ENCODE measurements at places on chromosomes 7 and 10.
A peak's percentile ranks its signal among the peaks of the same experiment; 100 is the strongest.

- no peak for DNase-seq
Observed at GRCh38 chr7:86149024-86149665, 494.6 kb upstream of the GRM3 start.

DNA sequence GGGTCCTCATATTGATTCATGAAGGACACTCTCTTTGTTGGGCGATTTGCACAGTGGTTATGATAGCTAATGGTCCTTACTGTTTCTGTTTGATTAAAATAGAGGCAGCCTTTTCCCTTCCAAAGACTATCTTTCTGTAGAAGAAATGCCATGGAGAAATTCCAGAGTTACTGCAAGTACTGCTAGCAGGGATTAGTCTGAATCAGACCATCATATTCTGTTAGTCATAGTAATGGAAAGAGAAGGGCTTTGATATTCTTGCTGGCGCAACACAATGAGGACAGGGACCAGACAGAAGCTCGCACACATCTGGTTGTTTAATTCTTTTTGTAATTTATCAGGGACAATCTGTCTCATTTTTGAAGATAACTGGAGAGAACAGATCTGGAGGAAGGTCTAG lies 304.5 kb upstream of the FZD8 start:
- no peak for DNase-seq

- DNase-seq = no peak
Observed at GRCh38 chr7:17495655-17496394, 197.4 kb downstream of the AHR start.

- DNase-seq = no peak
Observed at GRCh38 chr7:66734006-66734405, 6.5 kb upstream of the RABGEF1 start.

DNA sequence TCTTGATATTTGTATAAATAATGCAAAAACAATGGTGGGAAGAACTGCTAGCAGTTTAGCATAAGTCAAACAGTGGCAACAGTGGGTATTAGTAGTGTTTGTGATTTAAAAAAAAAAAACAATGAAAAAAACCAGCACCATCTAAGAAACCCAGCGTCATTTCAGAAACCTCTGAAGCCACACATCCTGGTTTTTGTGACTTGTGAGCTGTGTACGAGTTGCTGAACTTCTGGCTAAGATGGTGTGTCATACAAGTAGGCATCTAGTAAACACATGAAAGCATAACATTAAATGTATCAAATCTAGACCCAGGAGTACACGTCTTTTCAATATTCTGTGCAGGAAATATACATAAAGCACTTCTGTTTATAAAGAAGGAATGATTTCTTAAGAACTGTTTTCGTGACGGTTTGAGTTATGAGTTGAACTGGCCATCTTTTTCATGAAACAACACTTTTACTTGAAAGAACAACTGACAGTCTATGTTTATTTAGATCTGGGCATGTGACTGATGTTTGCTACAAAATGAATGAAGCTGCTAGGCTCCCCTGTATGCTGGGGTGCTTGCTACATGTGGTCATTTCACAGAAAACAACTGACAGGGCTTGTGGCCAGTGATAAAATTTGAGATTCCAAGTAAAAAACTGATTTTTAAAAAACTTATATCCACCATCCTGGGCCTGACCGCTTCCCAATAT lies 143.5 kb downstream of the PIP4K2A start:
- no peak for DNase-seq

DNA sequence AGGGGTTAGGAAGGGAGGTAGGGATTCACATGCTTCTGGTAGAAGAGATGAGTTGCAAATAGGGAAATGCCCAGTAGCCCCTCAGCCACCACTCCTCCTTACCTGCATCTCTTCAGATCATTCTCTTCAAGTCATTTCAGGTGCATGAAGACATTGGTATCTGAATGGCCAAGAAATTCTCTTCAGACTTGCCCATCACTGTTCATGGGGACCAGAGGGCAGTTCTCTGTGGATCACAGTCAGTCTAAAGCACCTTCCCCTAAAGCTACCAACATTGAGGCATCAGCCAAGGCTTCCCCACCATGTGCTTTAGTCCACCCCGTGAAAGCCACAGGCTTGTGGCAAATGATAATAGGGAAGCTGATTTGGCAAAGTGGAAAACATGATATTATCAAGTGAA lies 319.4 kb upstream of the ZNF32 start:
- DNase-seq = no peak

DNA sequence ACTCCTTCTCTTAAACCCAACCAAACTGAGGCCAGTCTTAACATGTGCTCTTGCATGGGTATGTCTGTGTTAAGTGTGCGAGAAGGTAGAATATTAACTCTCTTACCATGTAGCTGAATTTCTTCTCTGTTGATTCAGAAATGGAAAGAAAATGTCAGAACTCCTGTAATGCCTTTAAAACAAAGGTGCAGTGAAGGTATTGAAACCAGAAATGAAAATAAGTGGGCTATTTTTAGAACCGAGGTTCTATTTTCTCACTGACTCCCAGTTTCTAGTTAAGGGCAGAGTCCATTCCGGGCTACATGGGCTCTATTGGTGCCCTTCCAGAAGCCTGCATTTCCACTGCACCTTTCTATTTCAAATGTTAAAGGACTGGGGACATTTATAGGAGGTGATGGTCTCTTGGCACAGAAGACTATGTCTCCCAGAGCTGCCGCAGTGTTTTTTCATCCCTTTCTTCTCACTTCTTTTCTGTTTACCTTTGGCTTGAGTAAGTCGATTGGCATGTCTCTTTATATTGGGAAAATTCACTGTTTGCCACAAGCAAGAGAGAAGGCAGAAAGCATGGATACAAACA lies 174.9 kb downstream of the LRMDA start:
- DNase-seq = no peak

- peak; percentile 43 for DNase-seq
Observed at GRCh38 chr7:28956608-28957063, 1.5 kb downstream of the TRIL start.

DNA sequence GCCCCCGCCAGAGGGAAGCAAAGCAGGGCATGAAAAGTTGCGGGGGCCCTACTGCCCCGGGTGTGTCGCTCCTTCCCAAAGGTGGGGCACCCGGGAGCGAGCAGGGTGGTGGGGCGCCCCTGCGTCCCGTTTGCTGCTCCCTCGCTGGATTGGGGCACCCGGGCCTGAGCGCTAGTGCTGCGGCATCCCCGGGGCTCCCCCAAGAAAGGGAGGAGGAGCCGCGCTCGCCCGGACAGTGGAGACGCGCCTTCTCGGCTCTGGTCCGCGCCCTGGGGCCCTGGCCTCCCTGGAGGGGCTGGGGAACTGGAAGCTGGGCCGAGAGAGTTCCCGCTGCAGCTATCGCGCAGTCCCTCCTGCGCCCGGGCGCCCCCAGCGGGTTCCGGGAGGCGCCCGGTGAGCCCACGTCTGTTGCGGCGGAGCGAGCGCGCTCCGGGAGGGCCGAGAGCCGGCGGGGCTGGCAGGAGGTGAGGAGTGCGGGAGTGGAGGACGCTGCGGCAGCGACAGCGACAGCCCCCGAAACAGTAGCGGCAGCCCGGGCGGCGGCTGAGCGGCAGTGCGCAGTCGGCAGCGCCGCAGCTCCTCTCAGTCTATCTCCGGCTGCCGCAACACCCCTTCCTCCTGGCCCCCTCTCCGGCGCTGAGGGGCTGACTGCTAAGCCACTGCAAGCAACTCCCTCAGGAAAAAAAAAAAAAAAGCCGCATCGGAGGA lies 504 bp upstream of the BMPER start:
- peak; percentile 55 for DNase-seq

- DNase-seq = no peak
Observed at GRCh38 chr7:138705167-138705566, 4.0 kb upstream of the SVOPL start.

DNA sequence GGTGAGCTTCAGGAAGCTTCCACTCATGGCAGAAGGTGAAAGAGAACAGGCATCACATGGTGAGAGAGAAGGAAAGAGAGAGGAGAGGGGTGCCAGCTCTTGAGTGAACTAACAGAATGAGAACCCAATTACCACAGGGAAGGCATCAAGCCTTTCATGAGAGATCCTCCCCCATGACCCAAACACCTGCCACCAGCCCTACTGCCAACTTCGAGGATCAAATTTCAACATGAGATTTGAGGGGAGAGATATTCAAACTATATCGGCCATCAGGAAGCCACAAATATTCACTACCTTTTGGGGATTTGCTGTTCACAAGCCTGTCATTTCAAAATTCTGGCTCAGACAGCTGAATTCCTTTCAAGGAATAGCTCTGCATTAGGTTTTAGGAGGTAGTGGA lies 39.9 kb upstream of the SMNDC1 start:
- no peak for DNase-seq

DNA sequence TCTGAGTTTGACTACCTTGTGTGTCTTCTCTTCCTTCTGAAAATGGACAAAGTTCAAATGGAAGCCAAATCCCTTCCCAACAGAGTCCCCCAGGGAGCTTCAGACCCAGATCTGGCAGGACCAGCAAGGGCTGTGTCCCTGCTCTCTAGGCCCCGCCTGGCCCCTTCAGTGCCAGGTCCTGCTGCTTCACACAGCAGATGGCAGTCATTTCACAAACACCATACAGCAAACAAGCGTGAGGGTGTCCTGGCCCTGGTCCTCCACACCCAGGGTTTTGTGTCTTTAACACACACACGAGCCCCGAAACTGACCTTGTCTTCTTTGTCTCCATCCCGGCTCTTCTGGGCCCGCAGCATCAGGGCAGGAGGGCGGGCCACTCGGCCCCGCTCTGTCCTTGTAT lies 145.0 kb downstream of the TCERG1L start:
- no peak for DNase-seq

- DNase-seq = no peak
Observed at GRCh38 chr10:480498-480927, 209.0 kb downstream of the DIP2C start.

- DNase-seq = no peak
Observed at GRCh38 chr7:97079300-97079699, 38.2 kb upstream of the SDHAF3 start.

- DNase-seq = peak; percentile 7
Observed at GRCh38 chr7:134520130-134520529, 7.2 kb upstream of the AKR1B10 start.

DNA sequence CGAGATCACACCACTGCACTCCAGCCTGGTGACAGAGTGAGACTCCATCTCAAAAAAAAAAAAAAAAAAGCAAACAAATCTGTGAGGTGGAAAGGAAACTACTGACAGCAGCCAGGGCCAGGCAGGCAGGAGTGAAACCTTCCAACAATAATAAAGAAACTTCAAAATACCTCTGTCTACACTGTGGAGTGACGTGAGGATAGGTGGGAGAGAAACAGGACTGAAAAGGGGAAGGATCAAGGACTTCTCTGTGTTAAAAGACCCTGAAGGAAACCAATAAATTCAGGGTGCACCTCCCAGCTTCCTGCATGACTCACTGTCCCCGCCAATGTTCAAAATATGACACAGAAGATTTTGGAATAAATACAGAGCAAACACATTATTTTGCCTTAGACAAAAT lies 82.9 kb downstream of the KIAA1549 start:
- no peak for DNase-seq

DNA sequence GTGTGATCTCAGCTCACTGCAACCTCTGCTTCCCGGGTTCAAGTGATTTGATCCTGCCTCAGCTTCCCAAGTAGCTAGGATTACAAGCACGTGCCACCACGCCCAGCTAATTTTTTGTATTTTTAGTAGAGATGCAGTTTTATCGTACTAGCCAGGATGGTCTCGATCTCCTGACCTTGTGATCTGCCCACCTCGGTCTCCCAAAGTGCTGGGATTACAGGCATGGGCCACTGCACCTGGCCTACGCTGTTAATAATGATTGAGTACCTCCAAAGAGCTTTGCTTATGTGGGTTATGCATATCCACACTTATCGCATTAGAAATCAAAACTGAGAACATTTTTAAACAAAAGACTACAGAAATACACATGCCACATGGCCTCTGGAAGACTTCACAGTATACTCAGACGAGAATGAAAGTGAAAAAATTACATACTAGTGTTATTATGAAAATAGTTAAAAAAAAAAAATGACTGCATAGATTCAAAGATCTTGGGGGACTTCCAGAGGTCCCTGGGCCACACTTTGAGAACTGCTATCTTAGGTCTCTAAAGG lies 25.4 kb downstream of the RPP38 start:
- no peak for DNase-seq

GRCh38 chr10:88168171-88169036 lies 305.0 kb downstream of the PTEN start:
- DNase-seq = no peak

GRCh38 chr7:5797716-5798115 lies 16.3 kb upstream of the RNF216 start:
- no peak for DNase-seq

- DNase-seq = no peak
Observed at GRCh38 chr7:14751461-14751860, 151.1 kb downstream of the DGKB start.

DNA sequence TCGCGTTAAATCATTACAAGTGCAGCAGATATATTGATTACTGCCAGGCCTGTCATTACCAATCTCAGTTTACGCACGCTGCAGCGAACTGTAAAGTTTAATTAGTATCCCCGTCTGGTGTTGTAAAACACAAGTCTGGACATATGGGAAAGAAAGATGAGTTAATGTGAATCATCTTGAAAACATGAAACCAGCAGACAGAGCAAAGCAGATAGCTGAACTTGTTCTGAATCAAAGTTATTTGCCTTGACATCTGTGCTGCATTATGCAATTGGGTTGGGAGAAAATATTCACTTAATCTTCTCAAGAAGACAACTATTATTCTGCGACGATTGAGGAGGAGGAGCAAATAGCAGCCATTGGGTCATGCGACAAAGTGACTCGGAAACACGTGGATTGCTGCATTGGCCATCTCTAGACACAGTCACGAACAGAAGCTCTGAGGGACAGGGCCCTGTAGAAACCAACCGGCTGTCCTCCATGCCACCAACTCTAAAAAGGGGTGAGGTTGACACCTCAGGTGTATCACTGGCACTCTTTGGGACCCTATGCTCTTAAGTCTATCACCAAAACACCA lies 156.3 kb upstream of the C7orf33 start:
- peak; percentile 76 for DNase-seq

DNA sequence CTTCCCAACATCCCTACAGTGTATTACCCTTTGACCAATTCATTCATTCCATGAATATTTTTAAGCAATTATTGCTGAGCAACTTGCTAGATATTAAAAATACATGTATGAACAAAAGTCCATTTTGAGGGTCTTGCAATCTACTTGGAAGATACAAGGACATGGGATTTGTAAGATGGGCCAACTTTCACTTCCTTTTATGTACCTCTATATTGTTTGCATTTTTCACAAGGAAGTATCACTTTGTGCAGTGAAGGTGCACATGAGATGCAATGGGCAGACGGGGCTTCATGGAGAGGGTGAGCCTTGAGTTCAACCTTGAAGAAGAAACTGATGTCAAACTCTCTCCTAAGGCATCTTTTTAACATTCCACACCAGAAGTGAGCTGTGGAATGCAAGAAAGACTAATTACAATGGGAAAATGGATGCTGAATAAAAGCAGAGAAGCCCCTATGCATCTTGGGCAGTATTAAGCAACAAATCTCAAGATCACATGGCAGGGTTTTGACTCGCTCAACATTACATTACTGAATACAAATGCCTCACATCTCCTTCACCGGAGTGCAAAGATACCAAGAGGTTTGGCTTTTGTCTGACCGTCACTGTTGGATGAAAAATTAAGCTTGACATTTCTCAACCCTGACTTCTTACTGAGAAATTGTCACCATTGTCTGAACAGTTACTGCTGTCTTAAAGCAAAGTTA lies 341.5 kb downstream of the ELMO1 start:
- no peak for DNase-seq

GRCh38 chr7:49771427-49772176 lies 1.8 kb upstream of the VWC2 start:
- DNase-seq = no peak
